Left lung (tissue), 14 donors: ENCODE measurements at places on chromosomes 5 and 9.

DNA sequence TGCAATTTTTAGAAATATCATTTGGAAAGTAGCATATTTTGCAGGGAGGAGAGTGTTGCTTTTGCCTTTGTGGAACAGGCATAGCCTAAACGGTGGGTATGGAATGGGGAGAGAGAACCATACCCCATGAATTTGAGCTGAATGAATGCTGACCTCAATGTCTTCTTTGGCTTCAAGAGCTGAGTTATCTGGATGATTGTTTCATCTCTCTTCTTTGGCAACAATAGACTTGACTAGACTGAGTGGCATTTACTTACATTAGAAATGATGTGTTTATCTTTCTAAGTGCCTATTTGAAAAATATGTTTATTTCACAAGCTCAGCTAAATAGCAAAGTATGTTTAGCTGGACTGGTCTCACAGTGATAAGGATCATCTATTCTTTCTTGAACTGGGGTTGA is 42.8 kb downstream of the SPEF2 start:
- H3K4me3 ChIP-seq, result no peak overlapping the region
- no peak for DNase-seq
- H3K4me1 ChIP-seq, result no peaks in the 10 kb centered on the region
- H3K27me3 ChIP-seq, result no peaks in the 10 kb centered on the region
- H3K36me3 ChIP-seq, result no peaks in the 10 kb centered on the region

DNA sequence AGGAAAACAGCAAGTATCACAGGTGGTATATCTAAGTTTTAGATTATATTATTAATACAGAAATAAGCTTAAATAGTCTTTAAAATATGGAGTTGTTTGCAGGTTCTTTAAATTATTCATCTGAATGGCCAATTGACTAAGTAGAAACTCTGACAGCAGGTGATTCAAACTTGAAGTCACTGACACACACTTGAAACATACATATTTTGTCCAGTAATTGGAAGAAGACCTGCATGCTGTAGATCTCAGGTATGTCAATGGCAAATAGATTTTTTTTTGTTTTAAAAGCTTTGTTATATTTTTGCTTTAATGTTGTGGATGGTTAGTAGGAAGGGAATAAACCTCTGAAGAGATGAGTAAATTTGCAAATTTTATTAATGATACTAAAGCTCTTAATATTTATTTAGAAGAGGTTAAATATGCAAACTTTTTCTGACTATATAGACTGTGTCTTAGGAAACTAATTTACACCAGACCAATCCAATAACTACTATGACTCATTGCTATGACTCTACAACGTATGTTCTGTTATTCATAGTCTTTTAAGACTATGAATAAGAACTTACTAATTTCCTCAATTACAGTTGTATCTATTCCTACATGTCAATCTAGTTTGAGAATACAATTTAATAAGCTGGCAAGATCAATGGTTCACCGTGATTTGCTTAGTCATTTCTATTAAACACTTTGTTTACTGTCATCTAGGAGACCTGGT is 53.9 kb upstream of the RORB start:
- no peaks in the 10 kb centered on the region for H3K4me1 ChIP-seq
- H3K4me3 ChIP-seq, result no peak overlapping the region
- no peaks in the 10 kb centered on the region for H3K36me3 ChIP-seq
- no peak overlapping the region for H3K27ac ChIP-seq
- no peak for DNase-seq

- H3K4me3 ChIP-seq, result no peak overlapping the region
- no peaks in the 10 kb centered on the region for H3K36me3 ChIP-seq
- no peak for DNase-seq
- H3K4me1 ChIP-seq, result no peaks in the 10 kb centered on the region
- H3K27me3 ChIP-seq, result no peaks in the 10 kb centered on the region
Measured at GRCh38 chr5:109049565-109049964, 301.9 kb downstream of the FER start.

DNA sequence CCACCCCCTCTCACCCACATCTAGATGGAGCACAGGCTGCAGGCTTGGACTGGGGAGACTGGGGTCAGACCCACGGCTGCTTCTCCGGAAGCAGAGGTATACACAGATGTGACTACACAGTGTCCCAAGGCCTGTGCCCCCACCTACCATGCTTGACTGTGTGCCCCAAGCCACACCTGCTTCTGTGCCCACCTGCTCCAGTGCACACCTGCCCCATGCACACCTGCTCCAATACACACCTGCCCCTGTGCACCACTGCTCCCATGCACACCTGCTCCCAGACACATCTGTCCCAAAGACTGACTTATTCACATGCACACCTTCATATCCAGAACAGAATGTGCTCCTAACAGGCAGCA is 5.5 kb upstream of the COL5A1 start:
- H3K27ac ChIP-seq, result no peak overlapping the region
- DNase-seq, result no peak
- no peak overlapping the region for H3K4me3 ChIP-seq

- DNase-seq, result peak; percentile 45
- H3K4me3 ChIP-seq, result no peak overlapping the region
- peaks cover 11% of the 10 kb centered on the region for H3K4me1 ChIP-seq
- H3K27ac ChIP-seq, result peak overlapping the region; percentile 8
- no peaks in the 10 kb centered on the region for H3K27me3 ChIP-seq
Measured at GRCh38 chr5:139863361-139863760, 67.8 kb downstream of the PSD2 start.

GRCh38 chr5:375336-375920 is 53.9 kb downstream of the AHRR start:
- H3K27ac ChIP-seq, result no peak overlapping the region
- no peak overlapping the region for H3K4me3 ChIP-seq
- H3K36me3 ChIP-seq, result no peaks in the 10 kb centered on the region
- DNase-seq, result no peak
- H3K27me3 ChIP-seq, result peaks cover 11% of the 10 kb centered on the region
